ENCODE measurements at places on chromosomes 4 and X.

- DNase-seq = no peak
These were observed 12.0 kb downstream of the TMEM187 start for GRCh38 chrX:153984351-153985178.

GRCh38 chr4:106340774-106341173, 24.4 kb downstream of the AIMP1 start:
- no peak for DNase-seq

- no peak for DNase-seq
These were observed 3.4 kb upstream of the SCD5 start for GRCh38 chr4:82801910-82802521.

DNA sequence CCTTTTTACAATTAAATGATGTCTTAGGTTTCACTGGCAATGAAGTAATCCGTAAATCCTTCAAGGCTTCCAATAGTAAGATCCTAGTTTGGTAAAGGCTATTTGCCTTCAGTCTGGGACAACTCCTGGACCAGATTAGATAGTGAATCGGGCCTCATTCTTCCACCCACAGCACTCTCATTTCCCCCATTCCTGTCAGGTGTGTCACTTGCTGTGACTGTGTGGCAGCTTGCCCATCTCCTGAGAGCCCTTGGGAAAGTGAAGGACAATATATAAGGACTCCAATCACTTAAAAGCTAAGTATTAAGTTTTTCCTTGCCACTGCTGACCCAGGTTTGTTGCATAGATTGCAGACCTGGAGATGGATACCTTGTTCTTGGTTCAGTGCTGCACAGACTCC, 3.3 kb upstream of the GASK1B start:
- no peak for DNase-seq

DNA sequence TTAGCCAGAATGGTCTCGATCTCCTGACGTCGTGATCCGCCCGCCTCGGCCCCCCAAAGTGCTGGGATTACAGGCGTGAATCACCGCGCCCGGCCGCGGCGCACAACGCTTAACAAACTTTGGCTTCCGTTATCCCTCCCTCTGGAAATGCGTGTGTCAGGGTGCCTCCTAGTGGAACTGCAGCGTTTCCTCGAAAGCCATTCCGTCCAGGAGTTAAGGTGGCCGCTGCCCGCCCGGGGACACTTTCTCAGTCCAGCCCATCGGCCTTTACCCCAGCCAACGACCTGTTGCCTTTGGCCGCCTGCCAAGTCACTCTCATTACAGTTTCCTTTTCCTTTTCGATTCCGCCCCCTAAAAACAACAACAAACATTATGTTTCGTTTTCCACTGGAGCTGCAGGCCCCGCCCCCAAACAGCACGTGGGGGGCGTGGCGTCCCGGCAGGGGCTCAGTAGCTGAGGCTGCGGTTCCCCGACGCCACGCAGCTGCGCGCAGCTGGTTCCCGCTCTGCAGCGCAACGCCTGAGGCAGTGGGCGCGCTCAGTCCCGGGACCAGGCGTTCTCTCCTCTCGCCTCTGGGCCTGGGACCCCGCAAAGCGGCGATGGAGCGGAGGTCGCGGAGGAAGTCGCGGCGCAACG, at the start of gene HERC5:
Gene HERC5 (plus strand): TSS at position 450 of the 637 bp plus-strand sequence. CDS start 151 bp downstream, at position 601.
- DNase-seq = peak; percentile 62

- no peak for DNase-seq
These were observed 11.9 kb downstream of the EXOC1 start for GRCh38 chr4:55865228-55865806.

DNA sequence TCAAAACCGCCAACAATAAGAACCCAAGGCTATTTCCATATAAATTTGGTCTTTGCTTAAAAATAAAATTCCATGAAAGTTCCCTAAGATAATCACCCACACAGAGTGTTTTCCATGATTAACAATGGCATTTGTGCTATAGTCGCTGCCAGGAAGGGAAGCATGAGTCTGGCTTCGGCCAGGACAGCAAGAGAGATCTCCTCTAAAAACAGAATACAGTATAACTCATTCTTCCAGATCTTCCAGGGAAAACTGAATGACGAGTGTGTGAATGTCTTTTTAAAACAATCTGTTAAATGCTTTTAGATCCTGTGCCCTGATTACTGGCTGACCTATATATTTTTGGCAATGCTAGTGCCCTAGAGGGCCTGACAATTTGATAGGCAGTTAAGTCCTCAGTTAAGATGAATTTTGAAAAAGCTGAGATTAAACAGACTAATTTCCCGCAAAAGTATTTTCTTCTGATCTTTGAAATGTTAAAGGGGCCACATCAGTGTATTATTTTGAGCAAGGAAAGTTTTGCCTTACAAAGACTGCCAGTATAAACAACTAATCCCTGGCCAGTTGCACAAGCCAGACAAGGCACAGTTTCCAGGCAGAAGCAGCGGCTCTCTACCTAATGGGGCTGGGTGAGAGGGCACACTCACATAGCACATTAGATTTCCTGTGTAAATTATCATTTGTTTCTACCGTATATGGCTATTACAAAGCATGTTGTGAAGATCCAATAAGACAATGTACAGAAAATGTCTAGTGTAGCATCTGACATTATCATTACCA, 127.3 kb downstream of the DCHS2 start:
- DNase-seq = no peak

GRCh38 chr4:97121493-97121892, 1021.8 kb downstream of the STPG2 start:
- no peak for DNase-seq

DNA sequence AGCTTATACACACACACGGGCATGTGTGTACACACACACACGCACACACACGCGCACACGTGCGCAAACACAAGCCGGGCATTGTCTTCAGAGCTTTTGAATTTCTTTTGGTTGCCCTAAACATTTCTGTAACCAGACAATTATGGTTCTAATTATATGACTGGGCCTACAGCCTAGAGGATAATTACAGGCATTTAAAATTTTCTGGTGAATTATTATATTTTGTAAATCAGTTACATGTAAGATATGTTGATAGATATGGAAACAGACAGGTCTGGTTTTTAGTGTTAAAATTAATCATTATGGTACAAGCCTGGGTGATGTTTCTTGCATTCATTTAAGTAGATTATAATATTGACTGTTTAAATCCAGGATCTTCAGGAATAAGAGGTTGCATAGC, 1120.5 kb downstream of the ADGRL3 start:
- no peak for DNase-seq

- no peak for DNase-seq
These were observed 116.2 kb upstream of the STX18 start for GRCh38 chr4:4658052-4658451.

DNA sequence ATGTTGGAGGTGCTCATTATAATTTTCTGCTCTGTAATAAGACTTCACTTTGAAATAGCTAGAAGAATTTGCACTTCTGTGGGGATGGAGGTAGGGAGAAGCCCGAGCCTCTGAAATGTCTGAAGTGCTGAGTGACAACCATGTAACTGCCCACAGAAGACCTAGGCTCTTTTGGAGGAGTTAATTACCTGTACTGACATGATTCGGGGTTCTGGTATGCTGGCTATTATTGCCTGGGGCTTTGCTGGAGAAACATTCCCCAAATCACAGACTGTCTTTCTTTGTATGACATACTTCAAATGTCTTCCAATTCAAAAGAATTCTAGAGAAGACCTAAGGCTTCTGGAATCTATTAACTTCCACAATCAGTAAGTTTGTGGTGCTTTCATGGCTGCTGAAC, 211.2 kb upstream of the POF1B start:
- DNase-seq = no peak

DNA sequence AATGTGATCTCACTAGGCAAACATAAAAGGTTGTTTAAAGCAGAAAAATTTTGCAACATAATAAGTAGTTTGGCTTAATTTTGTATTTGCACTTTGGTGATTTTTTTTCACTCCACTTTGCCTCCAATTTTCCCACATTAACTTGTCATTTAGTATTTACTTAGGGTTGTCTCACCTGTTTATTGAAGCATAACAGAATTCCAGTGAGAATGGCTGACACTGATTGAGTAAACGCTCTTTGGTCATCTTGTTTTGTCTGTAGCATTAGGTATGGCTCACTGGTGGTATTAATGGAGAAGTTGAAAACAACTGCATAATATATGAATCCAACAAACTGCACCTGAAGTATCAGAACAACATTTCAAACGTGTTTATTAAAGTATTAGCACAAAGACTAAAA, 799.5 kb upstream of the ADGRL3 start:
- DNase-seq = no peak

GRCh38 chrX:125769628-125770027, 396.5 kb downstream of the DCAF12L2 start:
- DNase-seq = no peak

- no peak for DNase-seq
These were observed 34.2 kb upstream of the C1GALT1C1 start for GRCh38 chrX:120664081-120664480.

GRCh38 chrX:39555431-39555830, 542.3 kb downstream of the BCOR start:
- no peak for DNase-seq

DNA sequence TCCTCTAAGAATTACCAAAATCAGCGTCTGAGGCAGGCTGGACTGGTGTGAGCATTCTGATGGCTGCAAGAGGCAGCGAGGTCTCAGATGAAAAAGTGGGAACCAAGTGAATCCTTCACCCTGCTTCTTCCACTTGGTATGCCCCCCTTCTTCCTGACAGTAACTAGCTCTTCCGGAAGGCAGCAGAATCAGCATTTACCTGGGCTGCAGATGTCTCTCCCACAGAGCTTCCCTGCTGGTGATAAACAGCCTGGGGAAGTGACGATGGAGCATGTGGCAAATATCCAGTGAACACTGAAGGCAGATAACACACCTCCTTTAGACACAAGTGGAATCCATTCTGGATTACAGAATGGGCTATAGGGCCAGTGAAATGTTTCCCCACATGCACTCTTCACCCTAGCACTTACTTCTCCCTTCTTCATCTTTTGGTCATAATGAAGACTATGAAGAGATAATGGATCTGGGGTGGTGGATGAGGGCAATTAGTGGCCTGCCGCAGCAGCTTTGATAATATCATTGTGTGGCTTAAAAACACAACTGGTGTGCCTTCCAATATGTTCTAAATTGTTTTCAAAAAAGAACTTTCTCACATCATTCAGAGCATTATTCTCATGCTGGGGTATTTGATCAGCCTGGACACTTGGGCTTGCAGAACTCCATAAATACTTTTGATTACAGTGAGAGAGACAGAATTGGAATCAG, 60.8 kb upstream of the TBC1D9 start:
- DNase-seq = no peak

DNA sequence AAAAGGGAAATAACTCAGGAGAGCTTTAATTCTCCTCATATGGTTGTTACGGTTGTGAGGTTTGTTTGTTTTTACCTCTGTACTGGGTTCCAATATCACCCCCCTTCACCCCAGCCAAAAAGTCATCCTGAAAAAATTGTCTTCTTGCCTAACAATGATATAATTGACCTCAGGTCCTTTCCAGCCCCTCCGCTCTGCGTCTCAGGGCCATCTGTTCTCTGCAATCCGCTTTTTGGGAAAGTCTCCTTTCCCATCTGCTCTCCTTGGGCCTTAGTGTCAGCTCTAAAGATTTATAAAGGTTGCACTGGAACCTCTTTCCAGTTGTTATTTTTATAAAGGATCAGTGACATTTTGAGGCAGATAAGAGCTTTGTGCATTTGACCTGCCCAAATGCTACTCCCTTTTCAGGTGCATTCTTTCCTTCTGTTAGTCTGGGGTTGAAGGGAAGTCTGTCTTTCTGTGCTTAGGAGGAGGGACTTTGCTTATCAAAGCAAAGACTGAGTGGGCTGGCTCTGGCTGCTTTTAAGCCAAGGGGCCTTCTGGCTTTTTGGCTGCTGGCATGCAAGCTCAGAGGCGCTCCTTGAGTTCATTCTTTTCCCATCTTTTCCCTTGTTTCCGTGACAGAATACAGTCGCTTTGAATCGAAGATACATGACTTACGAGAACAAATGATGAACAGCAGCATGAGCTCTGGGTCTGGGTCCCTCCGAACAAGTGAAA, 34.1 kb downstream of the DLG3 start:
- DNase-seq = no peak

GRCh38 chrX:71563921-71564320, 14.3 kb upstream of the GCNA start:
- no peak for DNase-seq

GRCh38 chrX:149036086-149036485, 469.0 kb downstream of the IDS start:
- no peak for DNase-seq

DNA sequence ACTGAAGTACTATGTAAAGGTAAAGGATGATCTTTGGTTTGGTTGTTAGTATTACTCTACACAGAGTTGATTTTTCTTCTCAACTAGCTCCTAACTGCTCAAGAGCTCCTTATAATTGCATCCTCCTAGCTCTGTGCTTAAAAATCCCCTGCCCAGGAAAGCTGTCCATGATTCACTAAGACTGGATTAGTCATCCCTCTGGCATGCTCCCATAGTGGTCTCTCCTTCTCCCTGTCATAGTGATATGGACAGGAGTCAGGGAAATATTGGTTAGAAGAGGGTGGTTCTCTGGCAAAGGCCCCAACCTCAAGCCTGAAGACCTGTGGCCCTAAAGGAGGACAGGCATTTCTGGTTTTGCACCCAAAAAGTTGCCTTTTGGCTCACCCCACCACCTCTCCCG, 242.3 kb upstream of the KCNIP4 start:
- DNase-seq = no peak

DNA sequence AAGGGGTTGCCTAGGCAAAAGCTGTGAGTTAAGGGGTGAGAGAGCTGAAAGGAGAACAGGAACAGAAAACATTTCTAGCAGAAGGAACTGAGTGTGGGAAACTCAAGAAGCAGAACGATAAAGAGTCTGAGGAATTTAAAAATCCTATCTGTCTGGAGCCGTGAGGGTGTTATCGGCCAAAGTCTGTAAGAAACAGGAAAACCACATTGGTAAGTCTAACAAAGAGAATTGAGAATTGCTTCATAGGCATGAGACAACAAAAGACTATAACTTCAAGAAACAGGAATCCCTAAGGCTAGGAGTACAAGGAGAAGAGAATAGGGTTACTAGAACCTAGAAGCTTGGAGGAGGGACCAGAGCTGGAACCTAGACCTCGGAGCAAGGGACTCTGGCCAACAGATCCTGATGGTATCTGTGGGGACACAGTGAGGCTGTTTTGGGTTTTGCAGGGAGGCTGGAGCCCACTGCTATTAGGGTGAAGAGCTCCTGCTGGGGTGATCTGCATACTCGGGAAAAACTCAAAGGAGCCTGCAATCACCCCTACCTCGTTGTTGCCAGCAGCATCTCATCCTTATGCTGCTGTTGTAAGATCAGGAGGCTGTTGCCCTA, 175.6 kb downstream of the FBXO8 start:
- DNase-seq = no peak

GRCh38 chr4:3305610-3306371, 13.0 kb downstream of the RGS12 start:
- no peak for DNase-seq

Data from DMS79 treated with DMSO at 0.1 percent for 48 hours (cell line).